ENCODE measurements at places on chromosomes 1 and 21.

GRCh38 chr1:175067362-175068106 lies at the start of gene TNN:
Gene TNN (plus strand): TSS chr1:175067833. CDS start chr1:175077419, 9,586 bp downstream.
- no peak for DNase-seq

GRCh38 chr1:205922314-205922713 lies 20.9 kb downstream of the SLC26A9 start:
- no peak for DNase-seq

DNA sequence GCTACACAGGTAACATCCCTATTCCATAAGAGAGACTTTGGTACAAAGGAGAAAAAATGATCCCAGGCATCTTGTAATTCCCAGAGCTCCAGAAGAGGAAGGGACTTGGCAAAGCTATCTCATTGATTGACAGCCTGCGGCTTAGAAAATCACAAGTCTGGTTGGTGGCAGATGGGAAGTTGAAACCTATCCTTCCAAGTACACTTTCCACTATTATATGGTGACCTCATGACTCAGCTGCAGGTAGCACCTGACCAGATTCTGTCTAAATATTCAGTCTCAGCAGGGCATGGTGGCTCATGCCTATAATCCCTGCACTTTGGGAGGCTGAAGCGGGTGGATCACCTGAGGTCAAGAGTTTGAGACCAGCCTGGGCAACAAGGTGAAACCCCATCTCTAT lies 89.9 kb downstream of the TIAM1 start:
- DNase-seq: no peak

DNA sequence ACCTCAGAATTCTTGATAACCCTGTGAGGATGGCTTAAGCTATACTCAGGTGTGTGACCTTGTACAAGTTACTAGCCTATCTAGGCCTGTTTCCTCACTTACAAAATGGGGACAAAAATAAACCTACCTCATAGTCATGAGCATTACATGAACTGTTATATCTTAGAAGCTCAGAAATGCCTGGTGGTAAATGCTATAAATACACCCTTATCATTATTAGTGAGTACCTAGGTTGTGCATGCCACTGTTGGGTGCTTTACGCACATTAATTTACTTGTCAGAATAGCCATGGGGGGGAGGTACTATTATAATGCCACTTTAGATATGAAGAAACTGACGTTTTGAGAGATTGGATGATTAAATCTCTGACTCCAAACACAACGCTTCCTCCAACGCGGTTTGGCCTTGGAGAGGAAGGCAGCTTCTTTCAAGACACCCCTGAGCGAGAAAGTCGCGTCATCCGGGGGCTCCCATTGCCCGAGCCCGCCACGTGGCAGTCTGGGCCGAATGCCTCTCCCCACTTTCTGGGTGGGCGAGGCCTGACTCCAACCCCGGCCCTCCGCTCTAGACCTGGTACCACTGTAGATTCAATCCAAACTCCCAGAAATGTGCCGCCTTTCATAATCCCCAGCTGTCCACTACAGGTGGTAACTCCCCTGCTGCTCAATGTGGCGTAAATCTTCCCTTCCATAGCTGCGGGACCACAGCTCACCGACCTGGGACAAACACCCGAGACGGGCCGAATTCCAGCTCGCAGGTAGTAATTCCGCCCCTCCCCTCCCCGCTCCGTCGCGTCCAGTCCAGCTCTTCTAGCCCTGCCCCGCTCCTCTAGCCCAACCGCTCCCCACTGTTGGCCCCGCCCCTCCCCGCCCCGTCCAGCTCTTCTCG lies 771 bp upstream of the RAD54L start:
- DNase-seq: no peak

- no peak for DNase-seq
Measured at GRCh38 chr1:231724041-231724440, 97.5 kb downstream of the DISC1 start.

GRCh38 chr1:174841747-174842146 lies 158.0 kb upstream of the CACYBP start:
- DNase-seq: no peak

Data from stomach (tissue), 19 donors.